ENCODE measurements at places on chromosomes 2 and 18. TPM values are rescaled to one million over a fixed set of nuclear protein-coding genes. Genes with fewer than 3 reads are reported as not detected.

- no peak for DNase-seq
- H3K27ac ChIP-seq: no peak overlapping the region
- no peaks in the 10 kb centered on the region for H3K27me3 ChIP-seq
- no peaks in the 10 kb centered on the region for H3K36me3 ChIP-seq
- H3K4me3 ChIP-seq: no peak overlapping the region
Observed at GRCh38 chr18:3852321-3852720, 402.3 kb downstream of the TGIF1 start.

- H3K27me3 ChIP-seq: no peaks in the 10 kb centered on the region
- H3K36me3 ChIP-seq: no peaks in the 10 kb centered on the region
- H3K4me1 ChIP-seq: no peaks in the 10 kb centered on the region
- no peak overlapping the region for H3K4me3 ChIP-seq
Observed at GRCh38 chr2:227996366-227996765, 124.9 kb downstream of the DAW1 start.

- no peak overlapping the region for H3K4me3 ChIP-seq
- DNase-seq: no peak
- no peak overlapping the region for H3K27ac ChIP-seq
- H3K36me3 ChIP-seq: peaks cover 9% of the 10 kb centered on the region
Observed at GRCh38 chr2:207758025-207758424, 11.7 kb downstream of the FZD5 start.

- no peaks in the 10 kb centered on the region for H3K36me3 ChIP-seq
- no peak overlapping the region for H3K27ac ChIP-seq
- no peaks in the 10 kb centered on the region for H3K27me3 ChIP-seq
- DNase-seq: no peak
Observed at GRCh38 chr2:62452701-62453454, 53.1 kb downstream of the TMEM17 start.

DNA sequence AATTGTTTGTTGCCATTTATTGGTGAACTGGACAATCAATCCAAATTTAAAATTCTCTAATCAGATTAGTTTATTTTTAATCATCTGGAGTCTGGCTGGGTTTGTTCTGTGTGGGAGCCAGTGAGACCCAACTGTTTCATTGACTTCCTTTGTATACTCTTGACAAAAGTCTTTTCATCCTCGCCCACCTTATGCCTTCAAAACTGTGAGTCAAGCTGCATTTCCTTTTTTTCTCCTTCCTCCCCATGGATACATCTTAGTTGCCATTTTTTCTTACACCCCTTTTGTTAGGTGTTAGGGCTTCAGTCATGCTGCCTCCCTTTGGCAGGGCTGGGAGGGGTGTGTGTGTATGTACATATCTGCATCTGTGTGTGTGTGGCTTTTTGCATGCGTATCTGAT is 117.6 kb downstream of the PRKCE start:
- DNase-seq: no peak
- H3K4me1 ChIP-seq: peaks cover 16% of the 10 kb centered on the region
- H3K36me3 ChIP-seq: no peaks in the 10 kb centered on the region

- H3K4me3 ChIP-seq: no peak overlapping the region
- no peaks in the 10 kb centered on the region for H3K4me1 ChIP-seq
- H3K27ac ChIP-seq: no peak overlapping the region
- no peaks in the 10 kb centered on the region for H3K27me3 ChIP-seq
- no peaks in the 10 kb centered on the region for H3K36me3 ChIP-seq
Observed at GRCh38 chr2:7891312-7891711, 790.5 kb upstream of the ID2 start.

GRCh38 chr2:51758081-51758480 is 726.1 kb upstream of the NRXN1 start:
- H3K27me3 ChIP-seq: no peaks in the 10 kb centered on the region
- H3K4me3 ChIP-seq: no peak overlapping the region
- DNase-seq: no peak

Gene MAPRE2
- 38.1 TPM for total RNA-seq

Gene BCL2
- 163 TPM for total RNA-seq

Gene ALPG
- not detected for total RNA-seq

Data from thyroid gland (tissue), 4 donors.